Activated CD8-positive, alpha-beta T cell treated with anti-CD3 and anti-CD28 coated beads, Interleukin-2, amount 10 ng/mL, durations not matched to agents 7 days and 5 days (primary cell): ENCODE measurements at places on chromosomes 6 and 20.

DNA sequence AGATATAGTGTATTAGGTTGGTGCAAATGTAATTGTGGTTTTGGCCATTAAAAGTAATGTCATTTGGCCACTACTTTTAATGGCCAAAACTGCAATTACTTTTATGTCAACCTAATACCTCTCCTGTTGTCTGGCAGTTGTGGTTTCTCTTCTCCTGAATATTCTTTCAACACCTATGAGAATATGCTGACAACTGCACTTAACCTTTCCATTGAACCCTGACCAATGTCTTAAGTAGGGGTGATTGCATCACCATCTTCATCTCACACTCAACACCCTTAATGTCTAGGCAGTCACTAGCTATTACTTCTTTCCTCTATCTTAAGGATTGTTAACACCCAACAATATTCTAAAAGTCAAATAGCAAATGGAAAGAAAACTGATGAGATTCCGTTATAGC lies 200.5 kb upstream of the HSF2 start:
- no peaks in the 10 kb centered on the region for H3K36me3 ChIP-seq
- DNase-seq = no peak
- H3K27ac ChIP-seq = no peak overlapping the region
- no peak overlapping the region for H3K4me3 ChIP-seq
- H3K27me3 ChIP-seq = no peaks in the 10 kb centered on the region
- H3K4me1 ChIP-seq = no peaks in the 10 kb centered on the region

GRCh38 chr20:48524582-48524981 lies 303.2 kb downstream of the PREX1 start:
- H3K4me1 ChIP-seq = no peaks in the 10 kb centered on the region
- no peaks in the 10 kb centered on the region for H3K36me3 ChIP-seq
- DNase-seq = no peak
- H3K27ac ChIP-seq = no peak overlapping the region
- H3K4me3 ChIP-seq = no peak overlapping the region

DNA sequence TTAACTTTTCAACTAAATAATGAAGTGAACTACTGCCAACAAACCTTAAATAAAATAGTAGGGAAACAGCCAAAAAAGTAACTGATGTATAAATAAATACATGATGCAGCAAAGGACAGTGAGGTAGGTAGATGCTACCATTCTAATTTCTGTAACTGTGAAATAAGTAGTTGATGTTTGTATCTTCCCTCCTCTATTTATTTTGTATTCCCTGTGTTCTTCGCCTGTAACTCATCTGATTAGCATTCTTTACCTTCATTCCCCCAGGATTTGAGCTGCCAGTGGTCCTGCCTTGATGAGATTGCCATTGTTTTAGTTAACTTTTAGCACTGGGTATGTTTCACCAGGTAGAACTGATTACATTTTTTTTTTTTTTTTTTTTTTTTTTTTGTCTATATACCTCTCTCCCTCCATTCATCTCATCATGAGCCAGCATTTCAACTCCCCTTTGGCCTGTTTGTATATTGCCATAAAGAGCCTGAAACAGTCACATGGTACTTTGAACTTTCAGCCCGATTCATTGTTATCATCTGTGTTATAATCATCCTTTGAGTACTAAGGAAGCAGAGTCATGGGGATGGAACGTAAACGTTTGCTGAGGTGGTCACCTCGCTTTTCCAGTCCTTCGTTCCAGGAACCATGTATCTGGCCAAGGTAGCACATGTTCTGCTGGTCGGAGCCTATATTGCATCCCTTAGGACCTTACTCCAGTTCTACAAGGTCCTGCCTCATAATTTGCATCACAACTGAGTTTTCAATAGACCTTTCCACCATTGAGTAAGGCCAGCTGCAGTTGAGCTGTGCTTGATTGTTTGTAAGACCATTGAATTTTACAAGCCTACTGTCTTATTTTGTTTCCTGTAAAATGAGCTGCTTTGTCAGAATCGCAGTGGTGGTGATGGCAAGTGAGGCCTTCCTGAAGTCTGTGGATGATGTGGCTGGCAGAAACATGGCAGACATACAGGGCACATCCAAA lies 107.6 kb downstream of the JAG1 start:
- peaks cover 37% of the 10 kb centered on the region for H3K36me3 ChIP-seq
- no peak overlapping the region for H3K27ac ChIP-seq

GRCh38 chr6:23890543-23891227 lies 235.3 kb upstream of the NRSN1 start:
- no peaks in the 10 kb centered on the region for H3K36me3 ChIP-seq
- H3K4me1 ChIP-seq = no peaks in the 10 kb centered on the region
- no peaks in the 10 kb centered on the region for H3K27me3 ChIP-seq

DNA sequence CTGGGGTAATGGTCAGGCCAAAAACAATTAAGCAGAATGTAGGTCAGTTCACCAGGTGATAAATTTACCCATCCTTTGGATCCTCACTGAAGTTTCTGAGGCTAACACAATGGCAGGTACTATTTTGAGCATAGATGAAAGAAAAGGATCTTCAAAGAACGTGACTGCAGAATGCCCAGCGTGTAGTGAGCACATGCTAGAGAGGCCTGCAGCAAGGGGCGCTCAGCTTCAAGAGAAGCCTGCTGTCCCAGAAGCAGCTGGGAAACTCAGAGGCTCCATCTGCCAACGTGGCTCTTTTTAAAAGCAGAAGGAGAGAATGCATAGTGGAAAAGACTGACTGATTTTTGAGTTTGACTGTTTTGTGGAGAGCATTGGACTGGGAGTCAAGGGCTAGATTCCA lies 57.4 kb downstream of the CD83 start:
- no peak overlapping the region for H3K4me3 ChIP-seq
- H3K36me3 ChIP-seq = peaks cover 9% of the 10 kb centered on the region
- H3K27ac ChIP-seq = no peak overlapping the region
- H3K27me3 ChIP-seq = peaks cover 5% of the 10 kb centered on the region
- no peaks in the 10 kb centered on the region for H3K4me1 ChIP-seq

DNA sequence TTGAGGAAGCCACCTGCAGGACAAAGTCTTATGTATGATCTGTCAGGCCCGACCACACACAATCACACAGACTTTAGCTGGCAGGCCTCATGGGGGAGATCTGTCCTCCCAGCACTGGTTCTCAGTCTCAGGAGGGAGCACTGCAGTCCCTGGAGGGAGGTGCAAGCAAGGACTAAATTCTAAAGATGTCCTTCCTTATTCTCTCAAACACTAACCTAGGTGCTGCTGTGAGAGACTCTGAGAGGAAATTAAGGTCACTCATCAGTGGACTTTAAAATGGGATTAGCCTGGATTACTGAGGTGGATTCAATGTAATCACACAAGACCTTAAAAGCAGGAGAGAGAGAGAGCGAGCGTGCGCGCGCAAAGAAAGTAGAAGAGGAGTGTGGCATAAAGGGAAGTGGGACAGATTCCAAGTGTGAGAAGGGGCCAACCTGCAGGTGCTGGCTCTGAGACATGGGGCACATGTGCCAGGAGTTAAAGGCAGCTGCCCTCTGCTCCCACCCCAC lies 14.3 kb downstream of the GLO1 start:
- H3K27me3 ChIP-seq = no peaks in the 10 kb centered on the region
- no peak overlapping the region for H3K27ac ChIP-seq
- peaks cover 8% of the 10 kb centered on the region for H3K36me3 ChIP-seq
- peaks cover 6% of the 10 kb centered on the region for H3K4me1 ChIP-seq
- H3K4me3 ChIP-seq = no peak overlapping the region
- DNase-seq = no peak

GRCh38 chr6:156045401-156046267 lies 590.0 kb upstream of the NOX3 start:
- no peak for DNase-seq
- no peak overlapping the region for H3K27ac ChIP-seq
- no peaks in the 10 kb centered on the region for H3K36me3 ChIP-seq
- no peaks in the 10 kb centered on the region for H3K4me1 ChIP-seq
- H3K27me3 ChIP-seq = no peaks in the 10 kb centered on the region
- H3K4me3 ChIP-seq = no peak overlapping the region
